Cardiac septum (tissue), 1 donor: ENCODE measurements at places on chromosomes 7 and 10. TPM values are rescaled to one million over a fixed set of nuclear protein-coding genes. Genes with fewer than 3 reads are reported as not detected.

DNA sequence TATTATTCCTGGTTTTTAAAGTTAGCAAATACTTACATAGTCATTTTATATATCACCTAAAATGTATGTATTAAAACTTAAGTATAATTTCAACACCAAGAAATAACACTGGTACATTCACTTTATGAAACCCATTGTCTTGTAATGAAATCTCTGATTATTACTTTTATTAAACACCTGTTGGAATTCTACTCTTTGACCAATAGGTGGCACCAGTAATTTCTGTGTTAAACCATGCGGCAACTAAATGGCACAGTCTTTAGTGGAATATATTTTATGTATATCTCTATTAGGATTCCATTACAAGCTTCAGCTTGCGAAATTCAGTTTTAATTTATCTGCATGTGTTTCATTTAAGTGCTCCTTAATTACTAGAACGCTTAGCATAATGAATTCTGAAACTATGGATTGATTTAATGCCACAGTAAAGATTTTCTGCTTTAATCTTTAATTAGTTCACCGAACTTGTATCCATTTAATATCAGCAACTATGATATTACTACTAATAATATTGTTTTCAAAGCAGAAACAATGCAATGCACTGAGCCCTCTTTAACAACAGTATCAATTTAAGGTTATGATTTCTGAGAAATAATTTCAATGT lies 181.3 kb downstream of the MAGI2 start:
- DNase-seq, result no peak

- DNase-seq, result no peak
Observed at GRCh38 chr10:112447620-112447928, 559 bp downstream of the VTI1A start.

DNA sequence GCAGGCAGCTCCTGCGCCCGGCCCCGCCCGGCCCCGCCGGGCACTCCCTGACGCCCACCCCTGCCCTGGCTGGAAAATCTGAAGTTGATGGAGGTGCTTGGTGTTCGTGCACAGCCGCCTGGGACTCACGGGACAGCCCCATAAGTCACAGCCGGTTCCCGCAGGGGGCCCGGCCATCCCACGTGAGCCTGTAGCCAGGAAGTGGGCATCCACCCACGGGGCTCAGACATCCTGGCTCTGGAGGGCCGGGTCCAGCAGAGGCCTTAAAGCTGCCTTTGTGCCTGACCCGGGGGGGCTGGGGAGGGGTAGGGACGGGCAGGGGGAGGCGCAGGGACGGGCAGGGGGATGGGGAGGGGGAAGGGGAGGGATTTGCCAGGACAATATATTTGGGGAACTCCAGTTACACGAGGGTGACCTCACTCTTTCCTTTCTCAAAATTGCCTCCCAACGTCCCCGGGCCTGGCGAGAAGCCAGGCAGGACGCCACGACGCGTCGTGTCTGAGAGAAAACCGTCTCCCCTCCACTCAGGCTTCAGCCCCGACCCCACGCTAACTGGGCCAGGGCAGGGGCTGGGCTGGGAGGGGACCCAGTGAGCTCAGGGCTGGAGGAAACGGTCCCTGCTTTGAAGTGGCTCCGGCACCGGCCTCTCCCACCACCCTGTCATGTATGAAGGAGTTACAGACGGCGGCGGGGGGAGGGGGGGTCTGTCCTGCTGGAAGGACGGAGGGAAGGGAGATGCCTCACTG lies 82.1 kb upstream of the PDGFA start:
- DNase-seq, result no peak

DGKB gene
- 0.75 TPM for total RNA-seq

DNA sequence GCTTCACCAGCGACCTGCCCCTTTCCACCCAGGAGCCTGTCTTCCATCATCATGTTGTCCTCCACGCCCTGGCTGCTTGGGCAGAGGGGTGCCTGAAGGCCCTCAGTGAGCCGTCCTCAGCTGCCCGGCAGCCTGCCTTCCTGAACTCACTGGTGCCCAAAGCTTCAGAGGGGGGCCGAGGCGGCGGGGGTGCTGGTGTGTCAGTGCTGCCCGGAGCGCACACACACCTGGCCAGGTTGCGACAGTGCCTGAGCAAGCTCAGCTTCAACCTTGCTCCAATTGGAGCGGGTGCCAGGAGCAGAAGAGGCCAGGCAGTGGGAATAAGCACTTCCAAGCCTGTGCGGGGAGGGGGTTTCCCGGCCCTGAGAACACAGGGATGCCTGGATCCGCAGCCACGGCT lies 566.3 kb downstream of the INHBA start:
- DNase-seq, result no peak

GRCh38 chr7:116786791-116787443 lies 75.5 kb upstream of the CAPZA2 start:
- DNase-seq, result no peak

GRCh38 chr10:112919721-112920120 lies 30.3 kb upstream of the TCF7L2 start:
- DNase-seq, result no peak

DNA sequence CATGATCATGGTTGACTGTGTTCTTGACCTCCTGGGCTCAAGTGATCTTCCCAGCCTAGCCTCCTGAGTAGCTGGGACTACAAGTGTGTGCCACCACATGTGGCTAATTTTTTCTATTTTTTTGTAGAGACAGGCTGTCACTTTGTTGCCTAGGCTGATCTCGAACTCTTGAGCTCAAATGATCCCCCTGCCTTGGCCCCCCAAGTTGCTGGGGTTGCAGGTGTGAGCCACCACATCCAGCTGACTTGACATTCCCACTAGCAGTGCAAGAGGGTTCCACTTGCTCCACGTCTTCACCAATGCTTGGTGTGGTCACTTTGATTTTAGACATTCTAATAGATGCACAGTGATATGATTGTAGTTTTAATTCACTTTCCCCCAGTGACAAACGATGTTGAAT lies 25.1 kb downstream of the CYP26A1 start:
- DNase-seq, result peak; percentile 58

GRCh38 chr10:29926693-29927048 lies 132.7 kb downstream of the JCAD start:
- no peak for DNase-seq

DNA sequence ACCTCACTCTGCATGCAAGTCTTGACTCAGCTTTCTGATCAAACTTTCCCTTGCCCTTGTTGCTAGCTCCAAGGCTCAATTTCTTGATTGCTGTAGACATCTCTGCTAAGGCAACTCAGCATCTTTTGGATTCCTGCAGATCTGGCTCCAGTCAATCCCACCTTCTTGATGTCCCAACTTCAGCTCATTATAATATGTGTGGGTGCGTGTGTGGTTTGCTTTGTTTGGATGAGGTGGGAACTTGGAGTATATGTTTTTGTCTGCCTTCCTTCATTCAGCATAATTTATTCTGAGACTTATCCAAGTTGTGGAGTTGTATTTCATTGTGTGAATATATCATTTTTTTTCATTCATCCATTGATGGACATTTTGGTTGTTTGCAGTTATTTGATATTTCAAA lies 364.8 kb upstream of the IGFBP3 start:
- no peak for DNase-seq

ZCCHC24 gene
- total RNA-seq, result 56.6 TPM

PKD2L1 gene
- total RNA-seq, result not detected

GBX1 gene
- total RNA-seq, result 0.57 TPM

- no peak for DNase-seq
Observed at GRCh38 chr10:16904639-16905061, 87.4 kb upstream of the RSU1 start.

WASHC2C gene
- 25.9 TPM for total RNA-seq

KCNIP2 gene
- total RNA-seq, result 14.9 TPM

DNA sequence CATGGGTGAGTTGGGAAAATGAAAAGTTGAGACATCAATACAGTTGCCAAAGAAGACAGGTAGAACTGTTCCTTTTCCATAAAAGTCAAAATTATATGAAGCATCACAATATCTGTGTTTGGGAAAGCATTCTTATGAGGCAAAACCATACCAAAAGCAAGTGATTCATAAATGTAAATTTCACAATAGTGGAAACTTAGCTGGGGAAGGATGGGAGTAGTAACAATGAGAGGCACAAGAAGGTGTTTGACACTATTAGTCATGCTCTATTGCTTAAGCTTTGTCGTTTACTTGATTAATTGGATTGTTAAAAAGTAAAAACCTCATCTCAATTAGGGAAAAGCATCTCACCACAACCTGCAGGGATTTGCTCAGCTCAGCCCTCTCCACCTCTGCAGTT lies 240.2 kb downstream of the C7orf25 start:
- no peak for DNase-seq

DNA sequence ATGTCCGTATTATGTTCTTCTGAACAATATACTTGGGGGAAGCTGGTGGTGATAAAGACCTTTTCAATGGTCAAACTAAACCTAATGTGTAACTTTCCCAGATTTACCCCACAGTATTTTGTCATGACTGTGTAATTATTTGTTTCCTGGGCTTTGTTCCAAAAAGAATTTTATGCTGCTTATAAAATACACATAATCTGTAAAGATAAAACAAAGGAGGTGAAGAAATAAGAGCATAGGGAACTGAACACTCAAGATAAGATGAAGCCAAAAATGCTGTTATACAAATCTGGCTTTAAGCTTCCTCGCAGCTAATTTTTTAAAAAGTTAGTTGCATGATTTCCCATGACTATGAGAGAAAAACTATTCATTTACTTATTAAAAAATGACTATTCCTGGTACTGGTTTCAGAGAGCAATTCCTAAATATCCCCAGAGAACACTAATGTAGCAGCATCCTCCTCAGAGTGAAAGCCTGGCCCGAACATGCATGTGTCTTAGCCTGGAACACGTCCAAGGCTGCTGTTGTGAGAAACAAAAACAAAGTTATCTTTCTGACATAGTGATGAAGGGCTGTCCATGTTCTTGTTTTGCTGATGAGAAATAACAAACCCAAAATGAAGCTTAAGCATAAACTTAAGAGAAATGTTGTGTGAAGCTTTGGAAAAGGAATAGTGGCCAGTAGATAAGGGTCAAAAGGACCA lies 33.9 kb downstream of the MALSU1 start:
- no peak for DNase-seq

FEZF1 gene
- 0.13 TPM for total RNA-seq

- no peak for DNase-seq
Observed at GRCh38 chr10:130843051-130843653, 468.4 kb downstream of the TCERG1L start.

DNA sequence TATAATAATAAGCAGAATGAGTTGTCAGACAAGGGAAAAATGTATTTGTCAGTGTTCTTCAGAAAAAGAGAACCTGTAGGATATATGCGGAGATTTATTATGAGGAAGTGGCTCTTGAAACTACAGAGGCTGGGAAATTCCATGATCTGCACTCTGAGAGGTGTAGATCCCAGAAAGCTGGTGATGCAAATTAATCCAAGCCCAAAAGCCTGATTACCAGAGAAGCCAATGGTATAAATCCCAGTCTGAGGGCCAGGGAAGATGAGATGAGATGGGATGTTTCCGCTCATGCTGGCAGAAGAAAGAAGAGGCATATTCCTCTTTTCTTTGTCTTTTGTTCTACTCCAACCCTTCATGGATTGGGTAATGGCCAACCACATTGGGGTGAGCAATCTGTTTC lies 732.8 kb upstream of the IGFBP3 start:
- DNase-seq, result no peak

GRCh38 chr10:121525251-121526134 lies 72.8 kb downstream of the FGFR2 start:
- DNase-seq, result no peak

SPACDR gene
- 1.1 TPM for total RNA-seq

- DNase-seq, result no peak
Observed at GRCh38 chr10:35691522-35692236, 49.6 kb upstream of the FZD8 start.

OR6V1 gene
- not detected for total RNA-seq

- no peak for DNase-seq
Observed at GRCh38 chr10:25758511-25758910, 175.5 kb upstream of the MYO3A start.

MBLAC1 gene
- 1.5 TPM for total RNA-seq

CFAP69 gene
- 3.6 TPM for total RNA-seq

TLX1 gene
- total RNA-seq, result not detected

DNA sequence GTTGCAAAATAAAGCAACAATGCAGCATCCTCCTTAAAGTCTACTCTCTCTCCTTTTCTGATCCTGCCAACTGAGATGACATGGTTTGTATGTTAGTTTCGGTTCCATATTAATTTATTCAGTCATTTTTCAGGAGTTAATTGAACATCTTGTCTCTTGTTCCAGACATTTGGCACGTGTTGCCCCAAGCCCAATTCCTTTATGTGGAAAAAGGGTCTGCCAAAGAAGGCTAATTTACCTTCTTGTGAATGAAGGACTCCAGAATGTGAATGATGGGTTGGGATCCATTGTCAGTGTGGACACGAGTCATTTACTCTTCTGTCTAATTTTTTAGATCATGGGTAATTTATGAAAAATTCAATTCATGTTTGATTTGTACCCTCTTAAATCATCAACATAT lies 350.9 kb upstream of the LRGUK start:
- no peak for DNase-seq

MEOX2 gene
- 6.9 TPM for total RNA-seq

SFTPD gene
- total RNA-seq, result 0.54 TPM

- DNase-seq, result no peak
Observed at GRCh38 chr7:96794063-96794462, 84.4 kb upstream of the SEM1 start.
